AG09309 (cell line): ENCODE measurements at places on chromosomes 1 and 21.

- DNase-seq, result no peak
These were observed 15.8 kb downstream of the TMCC2 start for GRCh38 chr1:205243350-205244191.

GRCh38 chr1:105087506-105087905 lies 1337.8 kb downstream of the AMY1C start:
- no peak for DNase-seq

- DNase-seq, result no peak
These were observed 298.1 kb upstream of the POU3F1 start for GRCh38 chr1:38344716-38345115.

DNA sequence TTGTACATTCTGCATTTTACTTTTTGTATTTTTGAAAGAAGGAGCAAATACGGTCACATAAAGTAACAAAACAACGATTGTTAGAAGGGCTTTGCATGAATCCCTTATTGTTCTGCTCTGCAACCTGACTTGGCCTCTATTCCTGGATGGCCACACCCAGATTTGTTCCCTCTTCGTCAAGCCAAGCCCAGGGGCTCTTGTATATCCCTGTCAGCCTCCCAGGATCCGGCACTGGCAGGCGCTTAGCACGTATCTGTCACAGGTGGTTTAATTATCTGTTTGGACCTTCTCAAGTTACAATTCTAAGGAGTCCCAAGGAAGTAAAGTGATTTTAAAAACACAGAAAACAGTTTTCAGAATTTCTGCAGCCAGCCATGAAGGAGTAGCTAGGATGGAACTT lies 28.0 kb downstream of the CRYAA start:
- DNase-seq, result no peak

GRCh38 chr1:176843352-176844297 lies 320.9 kb downstream of the ASTN1 start:
- DNase-seq, result peak; percentile 43

- DNase-seq, result no peak
These were observed 357.0 kb downstream of the GPATCH2 start for GRCh38 chr1:217273866-217274265.

- no peak for DNase-seq
These were observed 27.9 kb downstream of the PIK3C2B start for GRCh38 chr1:204466416-204467405.

- DNase-seq, result no peak
These were observed 13.3 kb downstream of the RNU5D-1 start for GRCh38 chr1:44717653-44718052.

GRCh38 chr1:23638188-23638619 lies 53.4 kb upstream of the RPL11 start:
- DNase-seq, result no peak

DNA sequence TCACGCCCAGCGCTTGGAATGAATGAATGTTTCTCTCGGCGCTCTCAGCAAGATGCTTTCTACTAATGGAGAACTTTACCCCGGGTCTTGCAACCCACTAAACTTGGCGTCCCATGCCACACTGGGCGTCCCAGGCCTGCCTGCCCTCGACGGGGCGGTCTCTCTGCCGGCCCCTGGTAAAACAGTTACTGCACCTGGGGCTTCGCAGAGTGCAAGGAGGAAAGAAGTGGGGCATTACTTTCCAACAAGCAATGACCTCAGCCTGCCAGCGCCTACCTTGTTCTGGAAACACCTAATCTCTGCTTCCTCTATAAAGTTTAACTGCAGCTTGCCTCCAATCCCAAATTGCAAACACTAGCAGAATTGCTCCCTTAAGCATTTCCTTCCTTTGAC lies 27.8 kb upstream of the NFIA start:
- DNase-seq, result no peak

- no peak for DNase-seq
These were observed 10.3 kb downstream of the ZYG11A start for GRCh38 chr1:52852854-52853253.

GRCh38 chr1:93501399-93501798 lies 53.5 kb downstream of the FNBP1L start:
- no peak for DNase-seq

DNA sequence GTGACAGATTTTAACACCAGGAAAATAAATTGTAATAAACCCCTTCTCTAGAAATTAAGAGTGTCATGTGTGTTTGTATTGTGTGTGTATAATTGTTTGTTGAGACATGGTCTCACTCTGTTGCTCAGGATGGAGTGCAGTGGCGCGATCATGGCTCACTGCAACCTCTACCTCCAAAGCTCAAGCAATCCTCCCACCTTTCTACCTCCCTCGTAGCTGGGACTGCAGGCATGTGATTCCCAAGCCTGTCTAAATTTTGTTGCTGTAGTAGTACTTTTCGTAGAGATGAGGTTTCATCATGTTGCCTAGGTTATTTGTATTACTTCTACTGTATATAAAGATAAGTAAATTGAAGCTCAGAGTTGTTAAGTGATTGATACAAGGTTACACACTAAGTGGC lies 68.5 kb upstream of the RAVER2 start:
- DNase-seq, result no peak

- DNase-seq, result no peak
These were observed 146.5 kb upstream of the COA6 start for GRCh38 chr1:234226819-234227165.

GRCh38 chr1:64223329-64224151 lies 20.1 kb downstream of the UBE2U start:
- peak; percentile 82 for DNase-seq

DNA sequence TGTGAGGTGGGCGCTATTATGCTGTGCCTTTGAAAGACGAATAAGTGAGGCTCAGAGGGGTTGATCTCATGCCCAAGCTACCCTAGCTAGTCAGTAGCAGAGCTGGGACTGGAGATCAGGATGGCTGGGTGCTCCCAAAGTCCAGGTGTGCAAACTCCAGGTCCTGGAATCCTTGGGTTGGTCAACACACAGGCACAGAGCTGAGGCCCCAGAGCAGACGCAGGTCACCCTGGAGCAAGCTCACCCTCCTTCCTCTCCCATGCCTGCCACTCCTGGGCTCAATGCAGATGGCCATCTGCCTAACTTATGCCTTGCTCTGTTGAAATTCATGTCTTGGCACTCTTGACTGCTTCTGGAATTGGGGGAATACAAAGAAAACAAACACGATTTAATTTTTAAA lies 587.2 kb downstream of the PTPRU start:
- DNase-seq, result no peak

DNA sequence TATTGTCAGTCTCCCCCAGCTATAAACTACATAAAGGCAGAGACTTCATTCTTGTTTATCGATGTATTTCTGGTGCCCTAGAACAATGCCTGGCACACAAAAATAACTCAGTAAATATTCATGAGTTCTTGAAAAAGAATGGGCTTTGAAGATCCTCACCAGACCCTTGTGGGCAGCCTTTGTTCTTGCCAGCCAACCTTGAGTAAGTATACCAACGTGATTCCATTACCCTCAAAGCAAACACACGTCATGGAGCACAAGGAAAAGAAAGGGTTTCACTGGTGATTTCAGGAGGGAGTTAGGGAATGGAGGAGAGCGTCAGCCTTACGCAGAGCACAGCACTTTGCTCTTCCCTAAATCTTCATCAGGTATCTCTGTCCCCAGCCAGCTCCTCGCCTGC lies 29.4 kb downstream of the NMNAT2 start:
- no peak for DNase-seq

DNA sequence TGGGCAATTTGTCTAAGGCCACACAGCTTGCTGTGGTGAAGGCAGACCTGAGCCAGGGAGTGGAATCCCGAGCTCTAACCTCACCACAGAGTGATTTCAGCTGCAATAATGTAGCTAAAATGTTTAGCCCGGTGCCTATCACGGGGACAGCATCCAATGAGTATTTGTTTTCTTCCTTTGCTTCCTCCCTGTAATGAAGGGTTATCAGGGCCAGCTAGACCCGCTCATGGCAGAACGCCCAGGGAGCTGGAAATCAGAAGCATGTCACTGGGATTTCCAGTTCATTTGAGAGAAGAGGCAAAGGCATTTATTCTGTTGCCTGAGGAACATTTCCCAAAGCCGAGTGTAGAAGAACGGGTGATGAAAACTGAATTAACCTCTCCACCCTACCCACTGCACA lies 183.1 kb downstream of the ZSCAN20 start:
- no peak for DNase-seq

DNA sequence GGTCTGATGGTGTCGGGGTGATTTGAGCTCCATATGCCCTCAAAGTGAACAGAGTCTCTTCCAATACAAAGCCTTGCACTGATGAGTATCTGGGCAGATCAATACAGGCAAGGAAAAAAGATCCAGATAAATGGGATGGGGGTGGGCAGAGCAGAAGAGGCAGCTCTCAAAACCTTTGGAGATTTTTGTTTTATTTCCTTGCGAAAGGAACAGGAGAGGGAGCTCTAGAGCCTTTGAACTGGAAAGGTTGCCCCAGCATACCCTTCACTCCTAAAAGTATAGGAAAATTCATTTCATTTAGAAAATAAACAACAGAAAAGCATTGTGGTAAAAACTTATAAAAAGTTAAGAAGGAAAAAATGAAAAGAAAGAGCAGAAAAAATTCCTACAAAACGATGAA lies 31.4 kb upstream of the OLIG2 start:
- no peak for DNase-seq

GRCh38 chr1:153428791-153429190 lies 12.5 kb downstream of the S100A7A start:
- no peak for DNase-seq

GRCh38 chr1:169460191-169460833 lies 25.4 kb downstream of the SLC19A2 start:
- DNase-seq, result no peak

DNA sequence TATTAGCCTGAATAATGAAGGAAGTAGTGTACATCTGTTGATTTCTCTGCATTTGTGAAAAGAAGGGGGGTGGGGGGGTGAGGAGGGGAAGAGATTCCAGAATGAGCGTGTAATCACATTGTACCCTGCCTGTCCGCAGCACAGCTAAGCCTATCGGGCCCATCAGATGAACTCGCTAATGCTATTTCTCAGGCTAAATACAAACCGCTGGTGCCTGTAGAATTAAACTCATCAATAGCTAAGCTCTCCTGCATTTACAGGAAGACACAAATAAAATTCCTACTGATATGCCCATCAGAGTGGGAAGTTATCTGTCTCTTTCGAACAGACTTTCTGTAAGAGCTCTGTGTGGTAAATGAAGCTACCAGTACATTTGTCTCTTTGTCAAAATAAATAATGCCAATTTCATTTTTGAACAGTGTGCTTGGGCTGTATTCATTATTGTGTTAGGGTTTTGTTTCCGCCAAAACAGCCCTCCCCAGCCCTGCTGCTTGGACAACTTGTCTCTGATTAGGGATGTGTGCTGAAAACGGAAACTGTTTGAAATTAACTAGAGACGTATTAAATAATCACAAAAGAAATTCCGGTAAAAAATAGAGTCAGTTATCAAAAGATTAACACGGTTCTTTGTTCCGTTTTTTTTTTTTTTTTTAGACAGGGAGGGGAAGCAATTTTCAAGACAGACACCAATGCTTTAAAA lies 305.4 kb downstream of the TTLL7 start:
- DNase-seq, result no peak

- DNase-seq, result no peak
These were observed 17.4 kb upstream of the PLCH2 start for GRCh38 chr1:2458687-2459086.

GRCh38 chr1:230072296-230072695 lies 5.3 kb downstream of the GALNT2 start:
- DNase-seq, result no peak

DNA sequence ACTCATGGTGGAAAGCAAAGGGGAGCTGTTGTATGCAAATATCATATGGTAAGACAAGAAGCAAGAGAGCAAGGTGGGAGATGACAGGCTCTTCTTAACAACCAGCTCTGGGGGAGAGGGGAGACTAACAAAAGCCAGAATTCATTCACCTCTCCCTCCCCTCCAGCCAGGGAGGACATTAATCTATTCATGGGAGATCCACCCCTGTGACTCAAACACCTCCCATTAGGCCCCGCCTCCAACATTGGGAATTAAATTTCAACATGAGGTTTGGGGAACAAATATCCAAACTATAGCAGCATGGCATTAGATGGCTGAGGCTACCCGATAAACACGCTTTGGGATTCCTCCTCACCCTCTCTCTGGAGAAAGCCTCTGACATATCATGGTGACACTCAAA lies 210.6 kb downstream of the RHOU start:
- no peak for DNase-seq

DNA sequence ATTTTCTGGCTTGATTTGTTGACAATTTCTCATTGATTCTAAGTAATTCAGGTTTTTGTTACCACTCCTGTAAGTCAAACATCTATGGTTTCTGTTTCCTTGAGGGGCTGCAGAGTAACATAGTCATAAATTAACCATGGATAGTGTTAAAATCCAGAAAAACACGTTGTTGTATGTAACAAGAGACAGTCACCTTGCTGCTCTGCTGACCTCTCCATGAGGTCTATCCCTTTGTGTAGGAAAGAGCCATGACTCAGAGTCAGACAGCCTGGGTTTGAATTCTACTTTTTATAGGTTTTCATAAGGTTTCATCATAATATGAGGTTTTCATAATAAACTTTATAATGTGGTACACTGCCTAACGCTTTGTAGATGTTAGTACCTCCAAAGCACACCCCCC lies 27.6 kb upstream of the NBL1 start:
- DNase-seq, result peak; percentile 56

DNA sequence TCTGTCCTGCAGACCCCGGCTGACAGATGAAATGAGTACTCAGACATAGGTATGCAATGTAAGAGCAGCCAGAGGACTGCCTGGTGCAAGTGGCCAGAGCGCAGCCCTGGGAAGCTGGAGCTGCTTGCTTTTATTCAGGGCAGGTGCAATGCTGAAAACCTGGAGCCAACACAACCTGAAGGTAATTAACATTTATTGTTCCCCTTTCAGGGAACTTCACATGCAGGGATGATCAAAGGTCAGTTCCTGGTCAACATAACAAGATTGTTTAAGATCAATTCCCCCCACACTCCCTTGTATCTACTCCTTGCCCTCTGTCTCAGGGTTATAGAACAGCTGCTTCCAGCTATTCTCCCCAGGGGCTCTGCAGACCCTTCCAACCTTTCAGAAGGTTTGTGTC lies 48.7 kb upstream of the PRELP start:
- DNase-seq, result no peak

- DNase-seq, result peak; percentile 21
These were observed 63.7 kb downstream of the ACOT7 start for GRCh38 chr1:6329851-6330250.
